IPS DF 6.9 (cell line): ENCODE measurements at places on chromosomes 6 and 20.

DNA sequence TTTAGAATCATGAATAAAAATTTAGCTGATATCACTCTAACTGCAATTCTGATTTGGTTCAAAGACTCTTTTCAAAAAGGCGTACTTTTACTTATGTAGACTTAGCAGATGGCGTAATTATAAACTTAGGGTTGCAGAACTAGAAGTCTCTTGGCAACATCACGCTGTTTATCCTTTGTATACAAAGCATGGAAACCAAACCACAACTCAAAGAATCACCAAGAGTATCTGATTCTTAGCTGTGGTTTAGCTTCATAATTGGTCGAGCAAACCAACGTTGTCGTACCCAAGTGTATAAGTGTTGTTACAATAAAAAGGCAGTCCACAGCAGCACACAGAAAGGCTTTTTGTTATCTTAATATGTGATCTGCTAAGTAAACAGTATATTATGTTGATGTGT lies 18.2 kb downstream of the STMND1 start:
- DNase-seq = no peak

DNA sequence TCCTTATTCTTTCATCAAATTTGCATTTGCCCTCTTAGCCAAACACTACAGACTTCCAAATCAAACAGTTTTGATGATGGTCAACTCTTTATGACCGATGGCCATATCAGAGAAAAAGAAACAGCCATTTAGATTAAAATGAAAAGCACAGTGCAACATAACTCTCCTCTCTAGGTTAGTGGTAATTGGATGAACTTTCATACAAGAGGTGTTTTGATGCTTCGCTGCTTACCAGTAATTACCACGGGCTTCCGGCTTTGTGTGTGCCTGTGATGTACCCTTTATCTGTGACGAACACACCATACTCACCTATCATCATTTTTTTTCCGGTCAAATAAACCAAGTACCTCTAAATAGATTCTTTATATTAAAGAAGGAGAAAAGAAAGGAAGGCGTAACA lies 181.8 kb downstream of the FOXA2 start:
- no peak for DNase-seq

GRCh38 chr6:22150368-22151035 lies 146.3 kb downstream of the PRL start:
- DNase-seq = no peak

DNA sequence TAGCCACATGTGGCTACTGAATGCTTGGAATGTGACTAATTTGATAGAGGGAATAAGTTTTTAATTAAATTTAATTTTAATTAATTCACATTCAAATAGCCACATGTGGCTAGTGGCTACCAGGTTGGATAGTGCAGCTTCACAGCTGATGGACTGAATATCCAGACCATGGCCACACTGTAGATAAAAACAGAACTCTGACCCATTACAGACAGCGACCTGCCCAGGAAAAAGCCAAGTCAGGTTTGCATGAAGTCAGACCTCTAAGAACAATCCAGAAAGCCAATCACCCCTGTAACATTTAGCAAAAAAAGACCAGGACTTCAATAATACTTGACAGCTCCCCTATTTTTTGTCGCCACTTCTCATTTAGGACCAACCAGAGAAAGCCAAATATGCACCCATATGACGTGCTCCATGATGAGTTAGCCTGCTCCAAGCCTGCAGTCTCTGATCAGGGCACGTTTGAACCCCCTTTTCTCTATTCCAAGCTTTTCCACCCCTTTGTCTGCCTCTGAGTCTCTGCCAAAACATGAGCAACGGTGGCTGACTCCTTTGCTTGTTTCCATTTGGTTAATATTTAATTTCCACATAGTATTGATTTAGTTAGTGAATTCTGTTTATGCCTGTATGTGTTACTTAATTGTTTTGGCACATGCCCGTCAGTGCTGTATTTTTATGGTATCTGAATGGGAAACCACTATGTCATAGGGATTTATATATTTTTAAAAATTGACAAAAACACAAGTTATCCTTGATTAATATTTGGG lies 636.3 kb downstream of the UTRN start:
- DNase-seq = no peak

DNA sequence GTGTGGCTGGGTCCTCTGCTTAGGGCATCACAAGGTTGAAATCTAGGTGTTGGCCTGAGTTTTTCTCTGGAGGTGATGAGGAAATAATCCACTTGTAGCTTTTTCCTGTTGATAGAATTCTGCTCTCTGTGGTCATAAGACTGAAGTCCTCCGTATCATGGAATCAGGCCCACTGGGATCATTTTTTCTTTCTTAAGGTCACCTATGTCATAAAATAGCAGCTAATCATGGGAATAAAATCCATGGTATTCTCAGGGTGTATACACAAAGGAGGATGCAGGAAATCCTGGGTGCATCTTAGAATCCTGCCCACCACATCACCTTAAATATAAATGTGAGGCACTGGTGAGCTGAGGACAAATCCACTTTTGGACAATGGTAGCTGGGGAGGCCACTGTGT lies 72.7 kb downstream of the PRDM1 start:
- no peak for DNase-seq

DNA sequence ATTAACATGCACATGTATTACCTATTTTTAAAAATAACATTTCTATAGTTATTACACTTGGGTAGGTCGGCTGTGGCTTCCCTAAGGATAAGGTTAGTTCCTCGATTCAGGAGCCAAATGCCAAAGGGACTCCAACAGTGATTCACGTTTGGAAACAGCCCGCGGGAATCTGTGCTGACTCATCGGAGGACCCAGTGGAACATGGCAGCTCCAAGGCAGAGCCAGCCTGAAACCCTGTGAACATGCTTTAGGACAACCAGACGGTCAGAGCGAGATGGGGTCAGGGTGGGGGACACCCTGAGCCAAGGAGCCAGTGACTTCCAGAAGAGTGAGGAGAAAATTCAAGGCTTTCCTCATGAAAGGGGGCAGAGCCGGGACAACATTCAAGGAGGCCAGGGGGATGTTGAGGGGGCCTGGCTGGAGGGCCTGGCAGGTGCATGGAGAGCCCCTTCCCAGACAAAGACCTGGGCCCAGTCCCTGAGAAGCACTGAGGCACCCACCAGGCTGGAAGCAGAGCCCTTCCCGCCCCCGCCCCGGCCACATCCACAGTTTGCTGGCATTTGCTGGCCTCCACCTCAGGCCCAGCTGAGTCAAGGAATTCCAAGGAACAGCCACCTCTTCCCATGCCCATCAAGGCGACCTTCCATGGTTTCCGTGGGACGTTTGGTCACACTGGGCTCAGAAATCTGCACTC lies 133.2 kb downstream of the SNX5 start:
- DNase-seq = no peak

- no peak for DNase-seq
These were observed 132.9 kb downstream of the SCML4 start for GRCh38 chr6:107691062-107691751.

DNA sequence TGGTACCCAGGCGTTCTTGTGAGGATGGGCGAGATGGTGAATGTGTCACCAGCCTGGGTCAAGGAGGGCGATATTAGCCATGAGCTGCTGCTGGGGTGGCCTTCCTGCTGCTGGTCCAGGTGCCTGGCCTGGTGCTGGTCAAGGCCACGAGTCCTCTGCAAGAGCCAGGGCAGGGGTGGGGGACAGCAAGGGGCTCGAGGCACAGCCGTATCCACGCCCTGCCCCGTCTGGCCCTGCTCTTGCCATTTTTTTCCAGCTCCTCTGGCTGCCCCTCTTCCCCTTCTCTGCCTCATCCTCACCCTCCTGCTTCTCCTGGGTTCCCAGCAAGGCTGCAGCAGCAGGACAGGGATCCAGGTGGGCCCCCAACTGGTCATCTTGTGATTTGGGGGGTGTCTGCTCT lies 51.2 kb downstream of the CDH4 start:
- DNase-seq = no peak

DNA sequence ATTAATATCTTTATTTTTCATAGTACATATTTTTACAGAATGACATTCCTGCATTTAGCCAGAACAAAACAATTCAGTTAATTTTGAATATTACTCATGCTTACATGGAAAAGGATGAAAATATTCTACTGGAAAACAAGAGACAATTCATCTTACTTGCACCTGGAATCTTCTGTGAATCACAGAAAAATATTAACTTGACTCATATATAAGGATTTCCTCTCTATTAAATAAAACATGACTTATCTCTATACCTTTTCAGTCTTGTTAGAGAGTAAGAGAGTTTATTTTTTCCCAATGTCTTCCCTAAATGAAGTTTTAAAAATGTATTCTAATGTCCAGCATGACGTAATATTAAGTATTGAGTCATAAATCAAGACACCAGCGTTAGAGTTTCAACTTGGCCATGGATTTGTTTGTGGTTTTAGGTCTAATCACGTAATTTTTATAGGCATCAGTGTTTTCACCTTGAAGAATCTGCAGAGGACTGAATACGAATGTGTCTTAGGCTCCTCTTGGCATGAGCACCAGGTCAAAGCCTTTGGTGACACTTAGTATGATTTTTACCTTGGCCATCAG lies 445.1 kb upstream of the JAG1 start:
- no peak for DNase-seq

DNA sequence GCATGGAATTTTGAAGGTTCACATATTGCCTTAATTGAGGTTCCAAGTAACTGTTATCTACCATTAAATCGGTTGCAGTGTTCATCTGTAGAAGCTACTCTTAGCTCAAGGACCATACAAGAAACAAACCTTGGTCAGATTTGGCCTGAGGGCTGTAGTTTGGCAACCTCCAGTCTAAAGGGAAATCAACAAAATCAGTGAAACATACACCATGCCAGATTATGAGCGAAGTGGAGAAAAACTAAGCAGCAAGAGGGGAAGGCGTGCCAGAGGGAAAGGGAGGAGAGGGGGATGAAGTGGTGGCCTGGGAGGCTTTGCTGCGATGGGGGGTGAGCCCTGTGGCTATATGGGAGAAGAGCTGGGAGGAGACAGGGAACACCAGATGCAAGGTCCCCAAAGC lies 8.8 kb upstream of the SNAI1 start:
- no peak for DNase-seq

DNA sequence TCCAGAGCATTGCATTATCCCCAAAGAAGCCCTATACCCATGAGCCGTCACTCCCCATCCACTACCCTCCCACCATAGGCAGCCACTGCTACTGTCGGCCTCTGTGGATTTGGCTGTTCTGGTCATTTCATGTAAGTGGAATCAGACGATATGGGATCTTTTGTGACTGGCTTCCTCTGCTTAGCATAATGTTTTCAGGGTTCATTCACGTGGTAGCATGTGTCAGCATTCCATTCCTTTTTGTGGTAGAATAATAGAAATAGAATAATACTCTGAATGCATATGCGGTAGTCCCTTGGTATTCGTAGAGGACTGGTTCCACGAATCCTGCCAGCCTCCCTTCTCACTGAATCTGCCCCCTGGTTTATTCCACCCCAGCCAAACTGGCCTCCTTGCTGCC lies 402.6 kb upstream of the SULF2 start:
- no peak for DNase-seq

DNA sequence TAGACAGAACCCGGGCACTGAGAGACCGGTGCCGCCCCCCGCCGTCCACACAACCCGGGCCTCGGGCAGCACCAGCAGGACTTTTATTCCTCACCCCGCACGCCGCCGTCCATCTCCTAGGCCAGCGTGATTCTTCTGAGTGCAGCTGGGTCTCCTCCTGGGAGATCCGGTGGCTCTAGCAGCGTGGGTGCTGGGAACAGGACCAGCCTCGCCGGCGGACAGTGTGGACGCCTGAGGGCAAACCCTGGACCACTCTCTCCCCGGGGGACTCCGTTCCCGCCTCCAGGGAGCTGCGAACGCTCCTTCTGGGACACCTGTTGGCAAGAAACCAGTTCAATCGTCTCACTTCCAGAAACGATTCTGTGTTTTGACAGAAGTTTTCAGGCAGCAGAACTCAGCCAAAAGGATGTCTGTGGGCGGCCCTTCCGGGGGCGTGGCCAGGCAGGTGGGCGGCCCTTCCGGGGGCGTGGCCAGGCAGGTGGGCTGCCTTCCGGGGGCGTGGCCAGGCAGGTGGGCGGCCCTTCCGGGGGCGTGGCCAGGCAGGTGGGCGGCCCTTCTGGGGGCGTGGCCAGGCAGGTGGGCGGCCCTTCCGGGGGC lies 130.7 kb downstream of the DLL1 start:
- no peak for DNase-seq

DNA sequence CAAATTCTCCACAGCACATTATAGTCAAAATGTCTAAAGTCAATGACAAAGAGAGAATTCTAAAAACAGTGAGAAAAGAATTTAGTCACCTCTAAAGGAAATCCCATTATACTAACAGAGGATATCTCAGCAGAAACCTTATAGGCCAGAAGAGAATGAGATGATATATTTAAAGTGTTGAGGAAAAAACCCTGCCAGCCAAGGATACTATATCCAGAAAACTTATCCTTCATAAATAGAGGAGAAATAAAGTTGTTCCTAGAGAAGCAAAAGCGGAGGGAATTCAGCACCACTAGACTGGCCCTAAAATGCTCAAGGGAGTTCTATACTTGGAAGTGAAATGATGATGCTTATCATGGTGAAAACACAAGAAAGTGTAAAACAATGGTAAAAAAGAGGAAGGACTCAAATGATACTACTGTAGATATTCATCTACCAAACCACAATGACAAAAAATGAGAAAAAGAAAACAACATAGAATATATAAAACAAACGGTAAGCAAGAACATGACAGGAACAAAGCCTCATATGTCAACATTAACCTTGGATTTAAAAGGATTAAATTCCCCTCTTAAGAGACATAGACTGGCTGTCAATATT lies 16.7 kb downstream of the GPRC6A start:
- DNase-seq = no peak

- DNase-seq = no peak
These were observed 36.9 kb downstream of the CCN2 start for GRCh38 chr6:131914234-131914633.

DNA sequence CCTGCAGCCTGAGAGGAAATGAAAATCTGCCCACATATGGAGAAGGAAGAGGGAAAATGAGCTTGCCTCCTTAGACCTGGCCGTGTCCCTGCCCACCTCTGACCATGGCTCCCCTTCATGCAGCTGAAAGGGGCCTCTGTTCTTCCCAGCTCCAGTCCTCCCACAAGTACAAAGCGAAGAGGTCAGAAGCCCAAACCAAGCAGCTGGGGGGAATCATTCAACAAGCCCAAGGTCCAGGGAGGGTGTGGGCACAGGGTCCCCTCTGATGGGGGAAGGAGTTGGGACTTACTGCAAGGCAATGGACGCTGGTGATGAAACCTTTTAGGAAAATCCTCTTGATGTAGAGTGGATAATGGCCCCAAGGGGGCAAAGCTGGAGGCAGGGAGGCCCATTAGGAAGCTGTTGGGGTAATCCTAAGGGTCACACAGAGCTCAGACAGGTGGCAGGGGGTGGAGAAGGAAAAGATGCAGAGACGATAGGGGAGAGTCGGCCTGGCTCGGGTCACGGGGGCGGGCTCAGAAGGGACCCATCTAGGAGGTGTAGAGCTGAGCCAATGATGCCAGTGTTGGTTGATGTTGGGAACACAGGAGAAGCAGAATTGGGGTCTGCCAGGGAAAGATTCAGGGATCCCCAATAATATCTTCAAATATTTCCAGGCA lies 16.1 kb upstream of the GRM4 start:
- DNase-seq = no peak

DNA sequence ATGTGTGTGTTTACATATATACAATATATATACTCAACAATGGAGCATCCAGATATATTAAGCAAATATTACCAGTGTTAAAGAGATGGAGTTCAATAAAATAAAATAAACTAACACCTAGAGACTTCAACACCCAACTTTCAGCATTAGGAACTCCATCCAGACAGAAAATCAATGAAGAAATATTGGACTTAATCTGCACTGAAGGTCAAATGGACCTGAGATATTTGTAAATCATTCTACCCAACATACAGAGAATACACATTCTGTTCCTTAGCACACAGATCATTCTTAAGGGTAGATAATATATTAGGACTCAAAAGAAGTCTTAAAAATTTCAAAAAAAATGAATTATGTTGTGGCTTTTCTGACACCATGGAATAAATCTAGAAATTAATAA lies 832.3 kb upstream of the ADGRB3 start:
- DNase-seq = no peak
